ENCODE measurements at places on chromosomes 7 and 10. TPM values are rescaled to one million over a fixed set of nuclear protein-coding genes. Genes with fewer than 3 reads are reported as not detected.
A peak's percentile ranks its signal among the peaks of the same experiment; 100 is the strongest.

VGF gene
- 0.17 TPM for polyA plus RNA-seq

- DNase-seq, result no peak
Observed at GRCh38 chr7:92697012-92697411, 106.8 kb upstream of the FAM133B start.

- DNase-seq, result peak; percentile 40
Observed at GRCh38 chr10:43292755-43293676, 26.2 kb upstream of the RASGEF1A start.

GRCh38 chr7:150586068-150586784 lies 19.0 kb downstream of the GIMAP4 start:
- DNase-seq, result no peak

DNA sequence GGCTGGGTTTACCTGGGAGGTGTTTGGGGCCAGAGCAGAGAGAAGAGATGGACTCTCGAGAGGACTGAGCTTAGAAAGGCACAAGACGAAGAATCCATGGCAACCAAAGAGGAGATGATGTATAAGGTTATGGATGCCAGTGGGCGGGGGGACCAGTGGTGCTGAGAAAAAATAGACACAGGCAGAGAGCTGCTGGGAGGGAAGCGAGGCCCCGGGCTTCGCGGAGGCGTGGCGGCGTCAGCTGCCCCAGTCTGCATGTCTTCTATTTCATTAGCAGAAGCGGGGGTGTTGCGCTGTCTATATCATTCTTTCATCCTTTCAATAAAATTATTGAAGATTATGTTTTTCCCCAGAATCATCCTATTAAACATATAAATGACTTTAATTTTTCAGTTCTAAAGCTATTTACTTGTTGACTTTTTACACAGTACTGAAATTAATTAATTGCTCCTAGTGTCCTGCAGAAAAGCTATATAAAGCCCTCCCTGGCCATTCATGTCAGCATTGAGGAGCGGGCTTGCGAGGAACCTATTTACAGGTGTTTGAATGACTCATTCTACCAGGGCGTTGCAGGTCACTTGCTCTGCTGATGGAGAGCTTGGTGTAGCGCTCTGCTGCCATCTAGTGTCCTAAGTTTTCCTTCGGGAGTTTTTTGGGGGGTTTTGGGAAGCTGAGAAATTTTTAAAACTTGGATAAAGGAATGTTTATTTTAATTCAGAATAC lies 42.9 kb upstream of the BHLHA15 start:
- DNase-seq, result no peak

- no peak for DNase-seq
Observed at GRCh38 chr10:78165172-78165571, 131.5 kb downstream of the RPS24 start.

- peak; percentile 98 for DNase-seq
Observed at GRCh38 chr10:110007701-110008517, at the start of gene ADD3. Gene ADD3, plus strand, starts transcription at chr10:110007984. Its CDS starts 92,670 bp downstream, at chr10:110100654.

- no peak for DNase-seq
Observed at GRCh38 chr7:144776447-144776846, 59.4 kb downstream of the TPK1 start.

GRCh38 chr10:26703096-26703495 lies 5.6 kb downstream of the PDSS1 start:
- no peak for DNase-seq

Measured in heart right ventricle (tissue), 16 donors.